Panc1 (cell line): ENCODE measurements at places on chromosomes 3 and 15. TPM values are rescaled to one million over a fixed set of nuclear protein-coding genes. Genes with fewer than 3 reads are reported as not detected.

GRCh38 chr3:169148448-169149348 lies 514.8 kb downstream of the MECOM start:
- DNase-seq = no peak

- DNase-seq = no peak
These were observed 5.5 kb downstream of the MYO5A start for GRCh38 chr15:52523192-52523591.

DNA sequence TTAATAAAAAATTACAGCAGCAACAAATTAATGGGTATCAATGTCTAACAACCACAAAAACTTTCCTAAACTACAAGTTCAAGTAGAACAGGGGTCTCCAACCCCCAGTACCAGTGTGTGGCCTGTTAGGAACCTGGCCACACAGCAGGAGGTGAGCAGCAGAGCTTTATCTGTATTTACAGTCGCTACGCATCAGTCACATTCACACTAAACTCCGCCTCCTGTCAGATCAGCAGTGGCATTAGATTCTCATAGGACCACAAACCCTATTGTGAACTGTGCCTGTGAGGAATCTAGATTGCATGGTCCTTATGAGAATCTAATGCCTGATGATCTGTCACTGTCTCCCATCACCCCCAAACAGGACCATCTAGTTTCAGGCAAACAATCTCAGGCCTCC lies 18.5 kb upstream of the LIPC start:
- no peak for DNase-seq

- DNase-seq = peak; percentile 45
These were observed 617.4 kb downstream of the CADM2 start for GRCh38 chr3:85576091-85576690.

DNA sequence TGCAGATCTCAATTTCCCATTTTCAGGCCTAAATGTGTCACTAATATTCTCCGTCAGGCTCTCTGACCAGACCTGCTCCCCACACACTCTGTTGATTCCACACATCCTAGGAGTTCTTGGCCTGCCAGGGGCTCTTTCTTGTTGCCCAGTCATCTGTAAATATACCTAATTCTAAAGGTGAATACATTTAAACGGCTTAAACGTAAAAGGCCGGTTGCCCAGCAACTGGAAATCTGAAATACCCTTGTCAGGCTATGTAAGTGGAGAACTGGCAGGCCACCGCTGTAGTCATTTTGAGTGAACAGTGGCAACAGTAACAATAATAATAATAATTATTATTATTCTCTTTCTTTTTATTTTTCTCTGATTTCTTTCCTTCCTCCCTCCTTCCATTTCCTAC lies 302.7 kb downstream of the AGBL1 start:
- no peak for DNase-seq

DNA sequence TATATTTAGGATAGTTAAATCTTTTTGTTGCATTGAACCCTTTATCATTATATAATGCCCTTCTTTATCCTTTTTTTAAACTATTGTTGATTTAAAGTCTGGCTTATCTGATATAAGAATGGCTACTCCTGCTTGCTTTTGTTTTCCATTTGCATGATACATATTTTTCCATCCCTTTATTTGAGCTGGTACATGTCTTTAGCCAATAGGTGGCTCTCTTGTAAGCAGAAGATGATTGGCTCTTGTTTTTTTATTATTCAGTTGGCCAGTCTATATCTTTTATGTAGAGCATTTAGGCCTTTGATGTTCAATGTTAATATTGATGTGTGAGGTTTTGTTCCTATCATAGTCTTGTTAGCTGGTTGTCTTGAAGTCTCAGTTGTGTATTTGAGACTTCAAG lies 99.5 kb upstream of the MCTP2 start:
- DNase-seq = no peak

DNA sequence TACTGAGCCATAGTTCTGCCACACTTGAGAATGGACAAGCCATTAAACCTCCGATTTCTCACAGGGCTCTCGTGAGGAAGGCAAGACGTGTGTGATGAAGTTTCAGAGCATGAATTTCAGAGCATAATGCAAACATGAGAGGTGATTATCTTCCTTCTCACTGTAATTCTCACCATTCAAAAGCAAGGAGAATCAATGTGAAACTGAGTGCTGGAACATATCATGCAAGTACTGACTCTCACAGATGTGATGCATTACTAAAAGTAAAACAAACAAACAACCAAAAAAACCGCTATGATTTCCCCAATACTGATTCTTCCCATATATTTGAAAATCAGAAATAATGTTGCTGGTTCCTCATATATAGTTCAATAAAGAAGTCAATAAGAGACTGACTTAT lies 23.7 kb downstream of the P3H2 start:
- DNase-seq = no peak

DNA sequence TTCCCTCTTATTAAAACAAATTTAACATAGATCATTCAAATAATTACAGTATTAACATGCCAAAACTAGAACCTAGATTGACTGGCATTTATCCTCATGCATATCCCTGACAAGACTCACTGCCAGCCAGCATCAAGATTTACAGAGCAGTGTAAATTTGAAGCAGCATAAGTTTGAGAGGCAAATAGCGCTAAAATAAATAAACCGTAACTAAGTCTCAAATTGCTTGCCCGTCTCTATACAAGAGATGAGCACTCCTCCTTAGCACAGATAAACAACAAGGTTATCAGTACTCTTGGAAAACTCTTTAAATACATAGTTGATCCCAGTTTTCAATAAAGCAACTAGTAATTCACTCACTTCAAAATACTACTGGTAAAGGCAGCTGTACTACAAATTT lies 29.6 kb downstream of the MSL2 start:
- no peak for DNase-seq

DNA sequence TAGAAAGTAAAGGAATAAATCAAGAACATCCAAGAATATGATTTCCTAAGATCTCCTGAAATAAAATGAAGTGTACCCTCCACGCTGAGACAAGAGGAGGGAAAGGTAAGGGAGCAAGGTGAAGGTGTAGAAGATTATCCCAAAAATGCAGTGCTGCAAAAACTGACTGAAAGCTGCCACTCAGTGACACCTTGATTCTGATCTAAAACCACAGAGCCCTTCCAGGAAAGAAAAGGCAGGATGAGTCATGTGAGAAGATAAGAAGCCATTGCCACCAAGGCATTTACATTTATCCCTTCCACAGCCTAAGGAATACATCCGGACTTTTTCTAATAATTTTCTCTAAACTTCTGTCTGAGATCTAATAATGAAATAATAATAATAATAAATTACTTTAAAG lies 49.9 kb downstream of the IGSF11 start:
- no peak for DNase-seq

DNA sequence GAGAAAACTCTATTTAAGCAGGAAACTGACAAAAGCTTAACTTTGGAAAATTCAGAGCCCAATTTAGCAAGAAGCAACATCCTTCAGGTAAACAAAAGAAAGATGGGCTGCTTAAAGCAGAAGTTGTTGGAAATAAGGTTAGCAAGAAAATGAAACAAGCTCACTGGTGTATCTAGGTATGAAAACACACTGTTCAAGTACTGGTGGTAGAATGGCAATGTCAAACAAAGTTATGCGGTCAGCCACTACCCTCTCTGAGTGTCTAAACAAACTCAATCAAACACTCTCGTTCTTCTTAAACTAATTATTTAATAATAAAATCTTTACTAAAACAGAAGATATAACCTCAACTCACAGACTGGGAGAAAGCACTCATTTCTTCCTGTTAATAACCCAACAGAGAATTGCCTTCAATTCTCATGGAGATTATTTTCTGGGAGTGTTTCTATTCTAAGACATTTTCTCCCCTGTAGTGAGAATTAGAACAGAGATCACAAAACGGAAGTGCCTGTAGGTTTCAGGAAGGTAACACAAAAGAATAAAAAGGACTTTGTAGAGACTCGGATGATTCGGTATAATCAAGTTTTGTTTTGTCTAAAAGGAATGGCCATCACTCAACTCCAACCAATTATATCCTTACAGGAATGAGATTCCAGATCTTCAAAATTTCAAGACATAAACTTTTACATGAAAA lies 28.9 kb downstream of the PRICKLE2 start:
- no peak for DNase-seq

GRCh38 chr3:190694335-190695001 lies 168.0 kb downstream of the GMNC start:
- DNase-seq = no peak

DNA sequence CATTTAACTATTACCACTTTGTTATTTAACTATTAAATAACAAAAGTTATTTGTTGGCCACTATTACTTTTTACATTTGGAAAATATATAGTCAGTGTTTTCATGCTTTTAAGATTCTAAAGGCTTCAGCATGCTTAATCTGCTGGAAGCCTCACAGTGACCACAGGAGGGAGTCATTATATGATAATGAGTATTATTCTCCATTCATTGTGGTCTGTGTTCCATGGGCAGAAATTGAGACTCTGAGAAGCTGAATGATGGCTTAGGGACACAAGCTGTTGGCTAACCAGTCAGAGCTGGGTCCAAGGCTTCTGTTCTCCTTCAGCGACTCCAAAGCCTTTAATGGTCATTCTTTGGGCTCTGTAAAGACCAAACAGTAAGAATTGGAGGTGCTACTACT lies 64.7 kb downstream of the BFSP2 start:
- no peak for DNase-seq

DNA sequence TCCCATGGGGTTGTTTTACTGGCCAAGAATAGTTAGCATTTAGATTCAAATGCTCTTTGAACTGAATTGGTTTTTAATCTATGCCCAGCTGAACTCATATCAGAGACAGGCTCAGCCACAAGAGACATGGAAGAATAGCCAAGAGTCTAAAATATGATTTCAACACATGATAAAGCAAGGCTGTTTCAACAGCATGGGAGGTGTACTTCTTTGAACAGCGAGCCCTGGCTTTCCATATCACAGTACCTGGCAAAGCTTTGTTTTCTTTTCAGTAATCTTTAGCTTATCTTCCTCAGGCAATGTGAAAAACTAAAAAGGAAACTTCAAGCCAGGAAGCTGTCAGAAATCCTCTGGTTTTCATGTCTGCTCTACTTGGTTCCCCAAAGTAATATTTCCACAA lies 413.6 kb upstream of the ADAMTS9 start:
- DNase-seq = no peak

DNA sequence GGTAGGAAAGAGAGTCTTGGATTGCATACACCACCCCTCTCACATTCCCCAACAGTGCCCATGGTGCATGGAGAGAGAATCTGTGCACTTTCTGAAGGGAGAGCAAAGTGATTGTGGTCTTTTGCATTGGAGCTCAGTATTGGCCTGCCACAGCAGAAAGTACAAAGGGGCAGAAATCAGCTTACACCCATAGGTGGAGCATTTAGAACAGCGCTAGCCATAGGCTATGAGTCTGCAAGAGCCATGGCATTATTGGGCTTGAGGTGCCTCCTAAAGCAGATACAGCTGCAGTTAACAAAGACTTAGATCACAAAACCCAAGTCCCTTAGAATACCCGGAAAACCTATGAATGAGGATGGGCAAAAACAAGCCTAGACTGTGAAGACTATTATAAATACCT lies 21.8 kb downstream of the SI start:
- no peak for DNase-seq

DNA sequence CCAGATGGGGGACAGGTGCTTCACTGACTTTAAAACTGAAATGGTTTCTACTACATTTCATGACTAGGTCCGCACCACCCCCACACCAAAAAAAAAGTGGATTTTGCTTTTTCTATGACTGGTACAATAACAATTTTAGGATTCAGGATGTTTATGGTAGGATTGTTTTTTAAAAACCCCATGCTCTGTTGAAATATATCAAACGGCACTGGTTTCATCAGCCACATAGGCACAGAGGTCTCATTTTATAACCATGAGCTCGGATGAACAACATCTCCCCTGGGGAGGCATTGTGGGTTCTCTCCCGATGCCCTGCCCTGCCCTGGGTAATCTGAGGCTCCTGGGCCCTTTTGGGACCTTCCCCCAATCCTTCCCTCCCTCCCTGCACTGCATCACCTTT lies 202.7 kb upstream of the KBTBD8 start:
- DNase-seq = no peak

DNA sequence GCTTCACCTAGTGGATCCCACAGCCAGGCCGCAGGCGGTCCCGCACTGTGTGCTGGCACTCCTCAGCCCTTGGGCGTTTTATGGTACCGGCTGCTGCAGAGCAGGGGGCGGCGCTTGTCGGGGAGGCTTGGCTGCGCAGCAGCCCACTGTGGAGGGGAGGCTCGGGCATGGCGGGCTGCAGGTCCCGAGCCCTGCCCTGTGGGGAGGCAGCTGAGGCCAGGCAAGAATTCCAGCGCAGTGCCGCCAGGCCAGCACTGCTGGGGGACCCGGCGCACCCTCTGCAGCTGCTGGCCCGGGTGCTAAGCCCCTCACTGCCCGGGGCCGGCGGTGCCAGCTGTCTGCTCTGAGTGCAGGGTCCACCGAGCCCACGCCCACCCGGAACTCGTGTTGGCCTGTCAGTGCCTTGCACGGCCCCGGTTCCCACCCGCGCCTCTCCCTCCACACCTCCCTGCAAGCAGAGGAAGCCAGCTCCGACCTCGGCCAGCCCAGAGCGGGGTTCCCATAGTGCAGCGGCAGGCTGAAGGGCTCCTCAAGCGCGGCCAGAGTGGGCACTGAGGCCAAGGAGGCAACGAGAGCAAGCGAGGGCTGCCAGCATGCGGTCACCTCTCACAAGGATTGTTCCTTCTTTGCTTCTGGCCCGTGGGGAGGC lies 435.0 kb upstream of the ATP10A start:
- DNase-seq = no peak

GRCh38 chr15:29835301-29835700 lies 13.0 kb upstream of the TJP1 start:
- DNase-seq = no peak

DNA sequence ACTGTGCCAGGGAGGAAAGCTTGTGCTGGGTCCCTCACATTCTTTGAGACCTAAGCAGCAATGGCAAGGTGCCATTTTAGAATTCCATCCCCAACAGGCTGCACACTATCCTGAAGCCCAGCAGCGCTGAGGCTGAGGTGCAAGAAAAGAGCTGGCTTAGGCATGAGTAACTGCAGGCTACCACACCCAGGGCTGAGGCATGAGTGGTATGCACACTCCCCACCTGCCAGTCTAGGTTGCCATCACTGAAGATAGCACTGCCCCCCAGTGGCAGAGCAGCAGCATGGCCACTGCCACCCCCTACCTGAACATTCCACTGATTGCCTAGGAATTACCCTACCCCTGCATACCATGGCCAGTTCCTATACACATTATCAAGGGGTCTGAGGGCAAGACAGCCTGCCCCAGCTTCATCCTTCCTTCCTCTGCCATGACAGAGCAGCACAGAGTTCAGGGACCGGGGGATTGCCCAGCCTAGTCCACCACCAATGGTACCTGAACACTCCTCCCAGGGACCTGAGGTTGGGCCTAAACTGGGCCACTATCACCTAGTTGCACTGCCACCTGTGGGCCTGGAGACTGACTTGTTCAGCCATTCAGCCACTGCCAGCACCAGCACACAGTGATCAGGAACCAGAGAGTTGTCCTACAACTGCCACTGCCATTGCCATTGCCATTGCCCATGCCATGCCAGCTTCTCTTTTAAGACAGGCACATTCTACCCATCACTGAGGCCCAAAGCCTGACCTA lies 129.8 kb downstream of the SATB1 start:
- DNase-seq = peak; percentile 30

SMCO1 gene
- not detected for total RNA-seq

GNB4 gene
- 26.7 TPM for total RNA-seq

STAG1 gene
- 43.7 TPM for total RNA-seq

COL8A1 gene
- total RNA-seq = 0.13 TPM
